Fibroblast of mammary gland (primary cell): ENCODE measurements at places on chromosomes 1 and 21.

DNA sequence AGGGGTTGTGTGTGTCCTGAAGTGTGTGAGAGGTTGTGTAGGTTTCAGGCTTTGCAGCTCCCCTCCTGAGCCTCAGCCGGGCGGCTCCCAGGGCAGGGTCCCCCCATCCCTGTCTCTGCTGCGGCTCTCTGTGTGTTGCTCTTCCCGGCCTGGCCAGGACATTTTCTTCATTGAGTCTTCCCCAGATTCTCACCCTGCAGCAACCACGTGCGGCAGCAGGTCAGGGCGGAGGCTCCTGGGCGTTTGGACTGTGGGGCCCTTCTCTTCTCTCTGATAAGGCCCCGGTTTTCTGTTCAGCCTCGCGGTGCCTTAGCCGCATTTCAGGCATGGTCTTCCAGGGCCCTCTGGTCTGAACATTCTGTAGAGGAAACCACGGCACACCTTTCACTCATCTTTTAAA, 1.8 kb upstream of the TCP10L start:
- no peak for DNase-seq

- DNase-seq: peak; percentile 41
These were observed 2.6 kb downstream of the TAGLN2 start for GRCh38 chr1:159922511-159923202.

DNA sequence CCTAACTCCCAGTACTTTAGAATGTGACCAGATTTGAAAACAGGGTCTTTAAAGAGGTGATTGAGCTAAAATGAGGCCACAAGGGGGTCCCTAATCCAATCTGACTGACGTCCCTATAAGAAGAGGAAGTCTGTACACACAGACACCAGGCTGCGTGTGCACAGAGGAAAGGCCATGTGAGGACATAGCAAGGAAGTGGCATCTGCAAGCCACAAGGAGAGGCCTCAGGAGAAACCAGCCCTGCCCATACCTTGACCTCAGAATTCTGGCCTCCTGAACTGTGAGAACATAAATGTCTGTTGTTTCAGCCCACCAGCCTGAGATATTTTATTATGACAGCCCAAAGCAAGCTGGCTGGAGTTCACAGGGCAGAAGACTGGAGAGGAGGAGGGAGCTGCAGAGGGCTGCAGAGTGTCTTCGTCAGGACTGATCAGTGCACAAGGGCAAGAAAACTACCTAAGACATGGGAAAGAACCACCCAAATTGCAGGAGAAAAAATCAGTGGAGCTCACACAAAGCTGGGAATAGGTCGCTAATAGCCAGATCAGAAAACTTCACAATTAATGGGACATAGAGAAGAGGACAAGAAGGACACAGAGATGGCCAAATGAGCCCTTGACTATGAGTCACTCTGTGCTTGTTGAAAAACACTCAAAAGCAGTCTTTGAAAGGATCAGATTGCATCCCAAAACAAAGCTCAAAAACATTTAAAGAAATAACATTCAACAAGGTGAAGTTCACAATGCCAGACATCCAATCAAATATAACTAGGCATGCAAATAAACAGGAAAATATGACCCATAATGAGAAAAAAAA, 14.1 kb upstream of the WNT9A start:
- peak; percentile 10 for DNase-seq

DNA sequence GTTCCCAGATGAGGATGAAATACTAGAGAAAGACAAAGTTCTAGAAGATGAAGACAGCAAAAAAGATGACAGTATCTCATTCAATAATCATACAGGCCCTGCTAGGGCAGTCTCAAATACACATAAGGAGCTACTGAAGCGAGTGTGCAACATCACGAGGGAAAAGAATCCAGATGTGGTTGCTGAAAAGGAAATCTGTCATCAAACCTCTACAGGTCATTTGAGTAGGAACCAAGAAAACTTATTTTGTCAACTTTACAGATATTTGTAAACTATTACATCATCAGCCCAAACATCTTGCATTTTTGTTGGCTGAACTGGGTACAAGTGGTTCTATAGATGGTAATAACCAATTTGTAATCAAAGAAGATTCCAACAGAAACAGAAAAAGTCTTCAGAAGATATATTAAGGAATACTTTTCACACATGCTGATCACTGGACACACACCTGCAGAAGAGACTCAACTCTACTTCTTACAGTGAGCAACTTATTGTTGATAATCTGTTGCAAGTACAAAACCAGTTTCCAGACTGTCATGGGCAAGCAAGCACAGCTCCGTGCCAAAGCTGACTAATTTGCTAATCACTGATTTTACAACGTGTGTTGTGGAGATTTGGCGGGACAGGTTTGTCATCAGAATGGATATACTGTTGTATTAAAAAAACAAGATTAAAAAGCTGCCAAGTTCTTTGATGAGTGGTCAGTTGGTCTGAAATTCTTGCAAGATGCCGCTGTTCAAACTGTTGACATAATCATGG, 42.1 kb downstream of the TRIM33 start:
- DNase-seq: peak; percentile 67

- no peak for DNase-seq
These were observed 37.5 kb downstream of the LGR6 start for GRCh38 chr1:202230939-202231645.

GRCh38 chr1:61782771-61783170, 40.5 kb downstream of the PATJ start:
- DNase-seq: no peak

DNA sequence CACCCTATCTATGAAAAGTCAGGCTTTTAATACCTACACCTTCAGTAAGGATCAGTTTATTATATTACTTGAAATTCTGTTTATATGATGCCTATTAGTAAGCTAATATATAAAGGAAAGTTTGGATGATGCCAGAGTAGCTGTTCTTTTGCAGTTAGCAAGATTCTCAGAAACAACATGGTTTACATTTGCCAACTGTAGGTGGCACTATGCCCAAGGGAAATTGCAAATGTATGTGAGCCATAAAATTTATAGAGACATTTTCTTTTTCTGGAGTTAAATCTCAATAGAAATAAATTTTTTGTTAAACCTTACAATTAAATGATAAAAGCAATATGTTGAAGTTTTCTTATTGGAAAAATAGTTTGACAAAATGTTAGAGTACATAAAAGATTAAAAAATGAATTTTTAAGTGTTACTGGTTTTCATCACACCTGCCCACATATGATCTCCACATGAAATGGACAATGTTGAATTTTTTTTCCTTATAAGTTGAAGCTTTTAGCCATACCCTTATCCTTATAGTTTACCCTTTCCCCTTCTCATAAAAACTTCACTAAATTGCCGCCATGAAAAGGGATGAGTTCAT, 32.1 kb upstream of the EPHX4 start:
- peak; percentile 62 for DNase-seq

DNA sequence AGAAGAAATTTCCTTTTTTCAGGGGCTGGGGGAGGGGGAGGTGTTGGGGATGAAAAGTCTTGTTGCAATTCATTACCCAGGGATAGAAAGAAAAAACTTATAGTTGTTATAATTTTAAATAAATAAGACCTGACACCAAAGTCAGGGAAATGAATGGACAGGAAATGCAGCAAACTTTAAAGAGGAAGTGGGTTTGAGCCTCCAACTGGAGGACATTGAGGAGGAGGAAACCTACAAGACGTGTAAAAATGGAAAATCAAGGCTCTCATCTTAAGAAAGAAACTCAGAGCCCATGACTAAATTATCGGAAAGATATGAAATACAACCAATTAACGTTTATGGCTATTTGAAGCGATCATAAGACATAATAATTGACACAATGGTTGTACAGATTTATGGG, 54.4 kb downstream of the NIBAN1 start:
- no peak for DNase-seq

DNA sequence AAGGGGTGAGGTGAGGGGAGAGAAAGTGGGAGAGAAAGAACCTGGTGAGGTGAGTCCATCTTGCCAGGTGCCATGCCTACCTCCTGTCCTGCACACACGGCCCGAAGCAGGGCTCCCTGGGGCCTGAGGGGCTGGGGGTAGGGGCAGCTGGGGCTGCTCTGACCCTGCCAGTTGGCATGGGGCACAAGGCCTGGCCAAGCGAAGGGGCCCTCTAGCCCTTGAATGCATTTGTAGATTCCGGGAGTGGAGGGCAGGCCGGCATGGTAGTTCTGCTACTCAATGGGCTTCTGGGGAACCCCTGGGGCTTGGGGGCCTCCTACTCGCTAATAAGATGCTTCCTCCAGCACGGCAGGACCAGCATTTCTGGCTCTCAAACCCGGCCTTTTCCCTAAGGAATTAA, 3.6 kb upstream of the PRDM16 start:
- no peak for DNase-seq

GRCh38 chr1:3237994-3238702, 169.1 kb downstream of the PRDM16 start:
- no peak for DNase-seq

DNA sequence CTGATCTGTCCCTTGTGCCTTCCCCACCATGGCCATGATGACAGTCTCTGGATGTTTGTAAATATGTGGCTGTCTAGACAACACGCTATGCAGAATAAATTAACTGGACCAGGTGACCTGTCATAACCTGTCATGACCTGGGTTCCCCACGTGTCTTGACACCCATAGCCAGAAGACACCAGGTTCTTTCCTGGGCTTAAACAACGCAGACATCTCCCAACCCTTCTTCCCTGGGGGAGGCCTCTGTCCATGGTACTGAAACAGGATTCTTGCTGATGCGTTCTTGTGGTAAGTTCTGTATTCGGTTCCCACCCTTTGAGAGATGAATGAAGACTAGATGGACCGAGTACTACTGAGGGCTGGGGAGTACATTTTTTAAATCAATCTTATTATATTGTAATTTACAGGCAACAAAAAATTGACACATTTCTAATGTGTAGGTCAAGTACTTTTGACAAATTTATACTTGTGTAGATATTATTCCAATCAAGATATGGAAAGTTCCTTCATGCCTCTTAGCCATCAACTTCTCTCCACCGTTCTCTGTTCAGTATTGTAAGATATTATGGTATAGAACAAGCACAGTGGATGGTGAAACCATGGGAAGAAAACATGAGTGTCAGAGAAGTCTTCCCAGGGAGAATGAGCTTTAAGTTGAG, 738.8 kb downstream of the PTPRU start:
- DNase-seq: peak; percentile 24

DNA sequence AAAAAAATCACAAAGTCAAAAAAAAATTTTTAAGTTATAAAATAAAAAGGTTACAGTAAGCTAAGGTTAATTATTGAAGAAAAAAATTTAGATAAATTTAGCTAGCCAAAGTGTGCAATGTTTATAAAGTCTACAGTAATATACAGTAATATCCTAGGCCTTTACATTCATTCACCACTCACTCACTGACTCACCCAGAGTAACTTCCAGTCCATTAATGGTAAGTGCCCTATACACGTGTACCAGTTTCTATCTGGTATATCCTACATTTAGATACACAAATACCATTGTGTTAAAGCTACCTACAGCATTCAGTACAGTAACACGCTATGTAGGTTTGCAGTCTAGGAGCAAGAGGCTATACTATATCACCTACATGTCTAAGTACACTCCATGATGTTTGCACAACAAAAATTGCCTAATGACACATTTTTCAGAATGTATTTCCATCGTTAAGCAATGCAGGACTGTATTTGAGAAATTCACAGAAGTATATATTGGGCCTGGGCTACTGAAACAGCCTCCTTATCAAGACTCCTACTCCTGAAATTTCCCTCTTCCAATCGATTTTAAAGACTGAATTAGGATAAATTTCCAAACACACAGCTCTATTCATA, 155.1 kb downstream of the COP1 start:
- peak; percentile 10 for DNase-seq

DNA sequence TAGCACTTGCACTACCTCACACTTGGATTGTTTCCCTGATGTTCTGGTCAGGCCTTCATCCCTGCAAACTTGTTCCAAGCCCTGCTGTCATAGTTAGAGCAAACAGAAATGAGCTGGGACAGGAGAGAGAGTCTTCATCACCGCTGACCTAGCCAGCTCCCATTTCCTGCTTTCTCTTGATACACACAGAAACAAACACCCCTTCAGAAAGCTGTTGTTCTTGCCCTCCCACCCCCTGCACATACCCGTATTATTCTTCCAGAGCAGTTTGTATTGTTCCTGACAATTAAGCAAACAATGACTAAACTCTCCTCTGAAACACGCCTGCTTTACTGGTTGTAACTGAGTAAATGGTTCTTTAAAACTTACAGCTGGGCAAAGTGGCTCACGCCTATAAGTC, 2.9 kb upstream of the SYT2 start:
- DNase-seq: no peak

DNA sequence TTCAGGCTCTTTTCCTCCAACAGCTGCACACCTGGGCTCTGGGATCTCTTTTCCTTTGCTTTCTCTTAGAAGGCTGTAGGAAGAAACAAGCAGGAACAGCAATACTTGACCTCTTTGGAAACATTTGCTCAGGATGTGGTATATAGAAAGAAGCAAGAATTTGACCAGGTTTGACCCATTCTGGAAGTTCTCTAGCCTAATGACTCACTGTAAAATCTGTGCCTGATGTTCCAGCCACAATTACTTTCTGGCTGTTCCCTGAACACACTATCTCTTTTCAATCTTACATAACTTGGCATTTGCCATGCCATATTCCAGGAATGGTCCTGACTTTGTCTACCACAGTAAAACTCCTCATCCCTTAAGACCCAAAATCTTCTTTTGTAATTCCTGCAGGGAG, 419.9 kb upstream of the DAB1 start:
- DNase-seq: peak; percentile 81

DNA sequence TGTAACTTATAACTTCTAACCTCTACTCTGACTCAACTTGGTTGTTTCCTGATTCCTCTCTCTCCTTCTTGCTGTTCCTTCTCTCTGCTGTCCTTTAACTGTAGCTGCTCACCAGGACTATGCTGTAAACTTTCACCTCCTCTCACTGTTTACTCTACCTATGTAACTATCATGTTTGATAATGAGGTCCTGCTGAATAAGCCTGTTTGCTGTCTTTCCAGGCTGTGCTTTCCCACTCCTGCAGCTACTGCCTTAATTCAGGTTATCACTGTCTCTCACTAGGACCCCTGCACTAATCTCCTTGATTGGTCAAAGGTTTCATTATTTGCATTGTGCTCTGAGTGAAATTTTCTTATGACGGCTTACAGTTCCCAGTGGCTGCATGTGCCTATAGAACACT, 633.9 kb upstream of the PTBP2 start:
- no peak for DNase-seq

DNA sequence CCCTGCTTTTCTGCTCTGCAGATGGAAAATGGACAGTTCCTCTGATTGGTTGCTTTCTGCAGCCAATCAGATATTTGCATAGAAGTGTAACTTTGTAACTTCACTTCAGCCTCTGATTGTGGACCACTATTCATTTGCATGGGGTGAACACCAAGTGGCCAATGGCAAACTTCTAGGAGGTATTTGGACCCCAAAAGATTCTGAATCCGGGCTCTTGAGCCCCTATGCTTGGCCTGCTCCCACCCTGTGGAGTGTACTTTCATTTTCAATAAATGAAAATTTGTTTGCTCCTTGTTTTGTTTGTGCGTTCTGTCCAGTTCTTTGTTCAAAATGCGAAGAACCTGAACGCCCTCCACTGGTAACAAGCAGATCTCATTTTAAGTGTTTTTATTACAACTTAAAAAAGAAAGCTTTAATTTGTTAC, 6.4 kb upstream of the GSTM4 start:
- DNase-seq: peak; percentile 75
